CD4-positive, alpha-beta T cell treated with Interleukin-6 at 100 ng/mL for 8 hours (primary cell): ENCODE measurements at places on chromosomes 2 and 18.

- DNase-seq = no peak
Measured at GRCh38 chr18:78542204-78542603, 437.4 kb upstream of the SALL3 start.

DNA sequence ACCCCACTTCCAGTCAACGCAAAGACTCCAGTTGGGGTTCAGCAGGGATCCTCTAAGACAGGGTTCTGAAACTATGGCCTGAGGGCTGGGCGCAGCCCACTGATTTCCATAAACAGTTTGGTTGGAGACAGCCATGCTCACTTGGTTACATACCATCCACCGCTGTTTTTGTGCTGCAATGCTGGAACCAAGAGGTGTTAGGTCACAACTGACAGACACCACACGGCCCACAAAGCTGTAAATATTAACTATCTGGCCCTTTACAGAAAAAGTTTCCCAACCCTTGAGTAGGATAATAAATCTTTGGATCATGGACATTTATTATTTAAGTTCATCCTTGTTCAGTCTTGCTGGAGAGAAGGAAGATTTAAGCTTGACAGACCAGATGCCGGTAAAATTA is 8.4 kb upstream of the CD226 start:
- no peak for DNase-seq

DNA sequence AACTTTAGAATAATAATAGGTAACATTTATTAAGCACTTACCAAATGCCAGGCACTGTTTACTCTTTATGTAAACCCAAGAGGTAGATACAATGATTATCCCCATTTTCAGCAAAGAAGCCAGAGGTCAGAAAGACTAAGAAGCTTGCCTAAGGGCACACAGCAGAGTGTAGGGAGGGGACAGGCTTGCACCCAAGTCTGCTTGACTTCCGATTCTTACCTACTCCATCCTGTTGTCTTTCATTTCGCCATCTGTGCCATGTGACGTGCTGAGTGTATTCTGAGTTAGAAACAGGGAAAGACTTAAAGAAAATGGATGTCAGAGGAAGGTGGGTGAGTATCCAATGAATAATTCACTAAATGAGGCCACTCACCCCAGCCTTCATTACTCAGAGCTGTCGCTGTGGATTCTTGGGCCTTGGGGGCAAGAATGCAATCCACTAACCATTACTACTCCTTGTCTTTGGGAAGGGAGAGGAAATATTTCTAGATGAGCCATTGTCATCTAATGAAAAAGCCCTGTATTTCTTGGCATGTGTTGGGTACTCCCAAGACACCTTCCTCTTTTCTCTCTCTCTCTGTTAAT is 76.4 kb upstream of the BCL11A start:
- DNase-seq = no peak

GRCh38 chr2:64857581-64858471 is 131.4 kb upstream of the SLC1A4 start:
- DNase-seq = no peak

- DNase-seq = no peak
Measured at GRCh38 chr18:26488417-26489009, 59.8 kb downstream of the KCTD1 start.

DNA sequence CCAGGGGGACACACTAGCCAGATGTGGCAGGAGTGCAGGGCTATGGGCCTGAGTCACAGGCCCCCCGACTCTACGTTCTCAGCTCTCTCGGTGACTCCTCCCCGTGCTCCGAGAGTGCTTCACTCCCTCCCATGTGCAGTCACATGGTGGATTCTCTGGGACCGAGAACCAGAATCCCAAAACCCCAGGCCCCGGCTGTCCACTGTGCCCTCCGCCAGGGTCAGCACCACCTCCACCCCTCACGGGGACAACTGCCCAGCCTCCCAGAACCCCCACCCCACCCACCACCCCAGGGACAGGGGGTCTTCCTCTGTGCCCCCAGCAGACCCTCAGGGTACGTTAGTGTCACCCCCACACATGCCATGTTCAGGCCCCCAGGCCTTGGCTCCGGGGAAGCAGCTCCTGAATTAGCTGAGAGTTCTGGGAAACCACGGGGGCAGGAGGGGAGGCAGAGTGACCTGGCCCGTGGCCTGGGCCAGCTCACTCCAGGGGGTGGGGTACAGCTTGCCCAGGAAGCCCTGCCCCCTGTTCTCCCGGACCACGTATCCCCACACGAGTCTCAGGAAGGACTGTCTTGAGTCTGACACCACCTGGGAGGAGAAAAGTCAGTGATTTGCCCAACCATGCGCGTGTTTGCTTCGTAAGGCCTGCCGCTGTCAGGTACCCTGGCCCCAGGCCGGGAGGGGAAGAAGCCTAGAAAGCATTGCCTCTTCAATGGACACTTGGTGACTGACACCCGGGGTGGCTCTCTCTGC is 4.4 kb downstream of the RAMP1 start:
- no peak for DNase-seq

DNA sequence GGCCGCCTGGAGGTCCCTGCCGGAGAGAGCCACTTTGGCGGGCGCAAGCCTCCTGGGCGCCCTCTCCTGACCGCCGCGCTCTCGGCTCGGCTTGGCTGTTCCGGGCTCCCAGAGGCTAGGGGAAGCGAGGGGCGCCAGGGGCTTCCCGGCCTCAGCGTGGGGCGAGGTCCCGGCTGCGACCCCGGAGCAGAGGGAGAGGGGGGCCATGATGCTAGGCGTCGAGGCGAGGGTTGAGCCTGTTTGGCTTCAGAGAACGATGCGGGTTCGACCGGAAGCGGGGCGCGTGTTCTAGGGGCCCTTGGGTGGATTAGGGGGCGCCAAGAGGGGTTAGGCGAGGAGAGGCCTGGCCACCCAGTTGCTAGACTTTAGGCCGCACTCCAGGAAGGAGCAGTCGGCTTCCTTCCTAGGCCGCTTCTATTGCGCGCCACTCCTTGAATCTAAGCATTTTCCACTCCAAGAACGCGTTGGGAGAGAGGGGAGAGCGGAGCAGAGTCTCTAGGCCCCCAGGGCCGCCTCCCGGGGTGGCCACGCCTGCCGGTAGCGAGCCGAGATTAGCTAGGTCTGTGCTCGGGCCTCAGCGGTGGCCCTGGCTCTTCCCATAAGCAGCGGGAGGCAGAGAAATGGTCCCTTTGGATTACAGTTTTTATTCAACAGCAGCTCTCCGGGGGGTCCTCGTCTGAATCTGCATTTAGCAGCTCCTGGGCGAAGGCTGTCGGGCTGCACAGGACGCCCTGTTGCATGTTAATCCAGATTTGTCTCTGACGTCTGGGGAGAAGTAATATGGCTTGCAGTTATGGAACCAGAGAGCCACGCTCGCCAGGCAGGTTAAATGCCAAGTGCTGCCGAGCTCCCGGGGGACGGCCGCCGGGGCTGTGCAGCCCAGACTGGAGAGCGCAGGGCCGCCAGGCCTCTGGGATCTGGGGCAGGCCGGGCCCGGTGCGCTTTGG is 11.3 kb downstream of the MEIS1 start:
- DNase-seq = no peak

DNA sequence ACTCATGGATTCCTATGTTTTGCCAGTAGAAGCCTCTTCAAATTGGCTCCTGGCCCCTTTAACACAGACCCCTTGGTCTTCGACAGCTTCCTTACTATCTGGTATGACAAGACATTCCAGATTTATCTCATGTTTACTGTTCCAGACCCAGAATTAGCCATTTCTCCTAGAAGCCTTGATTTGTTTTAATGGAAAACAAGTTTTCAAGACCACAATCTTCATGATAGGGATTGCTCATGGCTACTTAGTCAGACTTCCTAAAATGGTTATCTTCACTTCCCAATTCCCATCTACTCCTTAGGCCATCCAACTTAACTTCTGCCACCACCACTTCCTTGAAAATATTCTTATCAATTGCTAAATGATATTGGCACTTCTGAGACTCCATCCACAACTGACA is 63.2 kb downstream of the TTC32 start:
- DNase-seq = no peak

DNA sequence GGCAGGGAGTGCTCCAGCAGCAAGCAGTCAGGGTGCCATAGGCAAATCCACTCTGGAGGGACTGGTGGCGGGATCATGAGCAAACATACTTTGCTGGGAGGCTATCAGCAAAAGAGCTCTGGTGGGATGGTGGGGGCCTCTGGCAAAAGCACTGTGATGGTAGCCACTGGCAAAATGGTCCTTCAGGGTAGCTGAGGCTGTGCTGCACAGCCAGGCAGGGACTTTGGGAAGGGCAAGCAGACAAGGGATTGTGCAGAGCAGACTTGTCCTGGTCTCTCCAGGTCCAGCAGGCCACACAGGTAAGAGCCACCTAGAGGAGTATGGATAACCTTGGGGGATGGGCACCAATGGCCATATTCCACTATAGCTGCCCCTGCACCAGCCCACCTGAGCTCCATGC is 129.4 kb upstream of the OTOS start:
- no peak for DNase-seq

- no peak for DNase-seq
Measured at GRCh38 chr2:191180276-191180675, 29.5 kb upstream of the STAT4 start.

DNA sequence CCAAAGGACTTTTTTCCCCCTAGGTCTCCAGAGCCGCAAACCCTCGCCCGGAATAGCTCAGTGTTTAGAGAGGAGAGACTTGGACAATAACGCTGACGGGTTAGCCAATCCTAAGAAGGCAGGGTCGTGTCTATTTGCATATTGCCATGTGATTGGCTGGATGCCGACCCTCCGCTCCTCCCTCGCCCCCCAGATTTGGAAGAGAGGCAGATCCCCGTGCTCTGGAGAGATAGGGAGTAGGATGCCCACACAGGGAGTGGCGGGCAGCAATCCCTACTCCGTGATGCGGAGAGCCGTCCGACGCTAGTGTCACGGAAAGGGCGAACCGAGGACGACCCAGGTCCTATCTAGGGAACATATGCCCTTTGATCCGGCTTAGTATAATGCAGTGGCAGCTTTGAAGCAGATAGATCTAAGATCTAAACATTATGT is 1.4 kb downstream of the WNT6 start:
- DNase-seq = no peak

DNA sequence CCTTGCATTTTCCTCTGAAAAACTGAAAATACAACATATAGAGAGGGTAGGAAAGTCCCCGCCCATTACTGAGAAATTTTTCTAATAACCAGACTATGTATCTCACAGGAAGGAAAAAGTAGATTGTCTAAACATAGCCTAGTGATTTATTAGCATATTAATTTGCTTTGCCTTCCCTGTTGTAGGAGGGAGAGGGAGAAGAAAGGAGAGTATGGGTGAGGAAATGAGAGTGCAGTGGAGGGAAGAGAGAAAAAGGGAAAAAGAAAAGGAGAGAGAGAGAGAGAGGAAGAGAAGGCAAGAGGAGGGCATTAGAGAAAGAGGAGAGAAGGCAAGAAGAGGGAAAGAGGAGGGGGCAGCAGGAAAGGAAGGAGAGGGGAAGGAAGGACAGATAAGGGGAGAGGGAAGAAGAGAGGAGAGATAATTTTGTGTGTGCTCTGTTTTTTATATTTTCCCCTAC is 3.6 kb upstream of the KYNU start:
- no peak for DNase-seq

- DNase-seq = no peak
Measured at GRCh38 chr2:173288561-173288960, 66.1 kb upstream of the CDCA7 start.

GRCh38 chr2:174595116-174595809 is 2.3 kb downstream of the WIPF1 start:
- DNase-seq = no peak

- no peak for DNase-seq
Measured at GRCh38 chr2:36675579-36676282, 20.8 kb upstream of the VIT start.

GRCh38 chr18:55001394-55002024 is 42.2 kb upstream of the CCDC68 start:
- no peak for DNase-seq

- DNase-seq = no peak
Measured at GRCh38 chr18:36761186-36761698, 67.6 kb downstream of the TPGS2 start.

- DNase-seq = peak; percentile 46
Measured at GRCh38 chr2:238370823-238371372, 50.6 kb downstream of the TRAF3IP1 start.

DNA sequence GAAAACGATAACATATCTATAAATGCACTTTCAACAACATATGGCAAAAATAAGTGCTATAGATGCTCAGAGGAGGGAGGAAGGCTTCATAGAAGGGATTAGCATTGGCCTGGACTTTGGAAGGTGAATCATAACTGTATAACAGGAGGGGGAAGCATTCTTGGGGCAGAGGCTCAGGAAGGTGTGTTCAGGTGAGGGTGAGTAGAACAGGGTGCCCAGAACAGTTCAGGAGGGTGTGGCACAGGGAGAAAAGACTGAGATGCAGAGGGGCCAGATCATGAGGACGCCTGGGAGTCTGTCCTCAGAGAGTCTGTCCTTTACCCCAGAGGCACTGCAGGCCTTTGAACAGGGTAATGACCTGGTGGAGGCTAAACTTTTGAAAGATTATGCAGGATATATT is 29.3 kb upstream of the MEP1B start:
- no peak for DNase-seq

DNA sequence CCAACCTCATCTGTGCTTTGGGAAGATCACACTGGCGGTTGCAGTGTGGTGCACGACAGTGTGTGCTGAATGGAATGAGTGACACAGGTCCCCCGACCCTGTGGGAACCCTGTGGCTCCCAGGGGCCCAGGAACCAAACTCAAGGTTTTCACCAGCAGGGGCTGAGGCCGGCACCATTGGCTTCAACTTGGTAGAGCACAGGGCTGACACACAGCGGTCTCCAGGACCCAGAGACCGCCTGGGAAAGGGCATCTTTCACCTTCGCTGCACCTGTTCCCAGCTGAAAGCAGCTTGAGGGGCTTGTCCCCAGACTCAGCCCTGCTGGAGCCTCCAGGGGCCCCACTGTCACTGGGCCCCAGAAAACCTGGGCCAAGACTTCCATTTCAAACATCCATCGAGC is 59.0 kb upstream of the ODC1 start:
- no peak for DNase-seq

DNA sequence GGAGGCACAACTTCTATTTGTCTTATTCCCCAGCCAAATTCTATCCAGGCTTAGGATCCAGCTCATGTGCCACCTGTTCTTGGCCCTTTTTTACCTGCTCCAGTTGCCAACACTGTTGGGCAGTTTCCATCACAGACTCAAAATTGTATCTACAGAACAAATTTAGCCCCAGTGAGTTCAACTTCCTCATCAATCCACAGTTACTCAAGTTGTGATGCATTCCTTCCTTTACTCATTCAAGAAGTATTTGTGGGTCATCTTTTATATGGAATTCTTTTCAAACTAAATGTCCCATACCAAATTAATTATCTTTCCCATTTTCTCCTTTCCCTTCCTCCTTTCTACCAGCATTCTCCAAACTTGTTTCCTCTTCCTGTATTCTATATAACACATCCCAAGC is 12.7 kb upstream of the DDX18 start:
- no peak for DNase-seq

- DNase-seq = no peak
Measured at GRCh38 chr2:241412144-241412543, 56.1 kb downstream of the FARP2 start.

- DNase-seq = no peak
Measured at GRCh38 chr2:177231270-177231669, 18.7 kb downstream of the HNRNPA3 start.
